ENCODE measurements at places on chromosomes 3 and 15.

DNA sequence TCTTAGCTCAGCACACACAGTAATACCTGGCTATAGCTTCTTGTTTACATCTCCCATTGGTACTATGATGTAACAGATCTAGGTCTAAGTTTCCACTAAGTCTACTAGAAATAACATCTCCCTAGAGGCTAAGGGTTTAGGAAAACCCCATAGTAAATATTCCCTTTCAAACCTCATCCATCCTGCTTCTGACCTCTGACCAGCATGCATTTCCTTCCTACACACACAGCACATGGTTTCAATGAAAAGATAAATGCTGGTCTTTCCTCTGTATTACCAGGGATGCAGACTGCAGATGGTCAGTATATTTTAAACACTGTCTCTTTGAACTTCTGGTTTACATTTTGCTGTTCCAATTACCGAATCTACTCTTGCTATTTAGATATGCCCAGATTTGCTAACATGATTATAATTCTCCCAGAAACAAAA, 96.6 kb downstream of the EFL1 start:
- H3K36me3 ChIP-seq = peaks cover 14% of the 10 kb centered on the region
- no peaks in the 10 kb centered on the region for H3K27me3 ChIP-seq
- H3K4me3 ChIP-seq = no peak overlapping the region
- no peak overlapping the region for H3K27ac ChIP-seq

GRCh38 chr15:41387646-41388045, 14.7 kb downstream of the NDUFAF1 start:
- H3K36me3 ChIP-seq = peaks cover 18% of the 10 kb centered on the region
- H3K27me3 ChIP-seq = no peaks in the 10 kb centered on the region
- H3K27ac ChIP-seq = no peak overlapping the region
- no peak for DNase-seq
- peaks cover 2% of the 10 kb centered on the region for H3K4me1 ChIP-seq
- no peak overlapping the region for H3K4me3 ChIP-seq

DNA sequence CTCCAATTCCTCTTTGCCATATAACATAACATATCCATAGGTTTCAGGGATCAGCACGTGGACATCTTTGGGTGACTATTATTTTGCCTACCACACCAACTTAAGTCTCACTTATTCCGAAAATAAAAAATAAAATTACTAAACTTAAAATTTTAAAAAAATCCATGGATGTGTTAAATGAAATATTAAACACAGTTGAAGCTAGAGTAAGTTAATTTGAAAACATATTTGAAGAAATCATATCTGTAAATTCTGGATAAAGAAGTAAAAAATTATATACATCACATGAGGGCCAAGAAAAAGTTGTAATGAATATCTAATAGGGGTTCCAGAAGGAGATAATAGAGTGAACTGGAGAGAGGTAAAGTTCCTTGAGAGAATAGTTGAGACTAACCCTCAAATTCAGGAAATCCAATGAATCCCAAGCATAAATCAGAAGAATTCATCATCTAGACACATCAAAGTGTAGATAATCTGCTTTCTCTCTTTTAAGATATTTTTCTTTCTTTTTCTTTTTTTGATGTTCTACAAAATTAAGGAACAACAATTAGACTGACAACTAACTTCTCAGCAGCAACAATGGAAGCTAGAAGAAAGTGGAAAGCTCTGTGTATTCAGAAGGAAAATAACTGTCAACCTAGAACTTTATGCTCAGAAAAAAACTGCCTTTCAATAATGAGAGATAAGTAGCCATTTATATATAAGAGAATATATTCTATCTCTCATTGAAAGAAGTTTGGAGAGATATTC, 147.4 kb downstream of the ABHD5 start:
- peaks cover 5% of the 10 kb centered on the region for H3K36me3 ChIP-seq
- H3K27me3 ChIP-seq = peaks cover 78% of the 10 kb centered on the region

DNA sequence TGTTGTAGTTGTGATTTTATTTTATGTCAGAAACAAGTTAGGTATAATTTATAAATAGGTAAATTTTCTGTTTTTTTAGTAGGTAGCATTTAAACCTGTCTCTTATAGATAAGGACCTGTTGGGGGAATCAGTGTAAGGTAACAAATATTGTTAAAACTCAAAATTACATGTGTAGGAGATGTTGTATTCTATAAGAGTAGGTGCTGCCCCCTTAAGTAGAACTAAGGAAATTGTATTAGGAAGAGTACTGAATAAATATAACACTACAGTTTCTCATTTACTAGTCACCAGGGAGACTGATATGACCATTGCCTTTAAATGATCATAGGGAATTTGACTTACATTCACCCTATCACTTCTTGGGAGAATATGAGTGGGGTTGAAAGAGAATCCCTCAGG, 31.2 kb downstream of the SLC25A36 start:
- H3K27ac ChIP-seq = no peak overlapping the region
- no peak overlapping the region for H3K4me3 ChIP-seq
- H3K27me3 ChIP-seq = no peaks in the 10 kb centered on the region
- DNase-seq = no peak
- H3K36me3 ChIP-seq = peaks cover 25% of the 10 kb centered on the region

DNA sequence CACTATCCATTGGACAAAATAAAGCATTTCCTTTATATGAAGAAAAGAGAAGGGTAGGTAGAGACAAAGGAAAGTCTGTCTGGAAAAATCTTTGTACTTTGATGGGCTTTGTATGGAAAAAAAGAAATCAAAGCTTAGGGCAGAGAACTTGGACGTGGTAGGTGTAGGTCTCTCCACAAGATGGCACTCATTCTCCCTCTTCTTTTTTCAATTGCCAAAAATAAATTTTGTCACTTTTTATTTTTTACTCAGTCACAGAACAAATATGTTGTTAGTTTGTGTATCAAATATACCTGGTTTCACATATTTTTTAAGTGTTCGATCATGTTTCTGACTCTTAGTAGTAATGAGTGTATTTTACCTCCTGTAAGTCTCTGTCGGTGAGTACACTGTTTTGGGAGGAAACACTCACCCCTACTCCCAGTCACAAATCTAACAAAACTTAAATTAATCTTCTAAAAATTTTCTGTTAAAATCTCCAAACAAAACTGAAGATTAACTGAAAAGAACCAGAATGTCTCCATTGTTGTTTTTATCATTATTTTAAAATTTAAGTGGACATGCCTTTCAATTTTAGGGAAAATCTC, 415.8 kb upstream of the GOLIM4 start:
- H3K27ac ChIP-seq = no peak overlapping the region

GRCh38 chr15:80721476-80721875, 26.4 kb downstream of the ABHD17C start:
- no peaks in the 10 kb centered on the region for H3K36me3 ChIP-seq
- H3K27me3 ChIP-seq = no peaks in the 10 kb centered on the region
- H3K27ac ChIP-seq = no peak overlapping the region
- DNase-seq = no peak
- peaks cover 5% of the 10 kb centered on the region for H3K4me1 ChIP-seq
- no peak overlapping the region for H3K4me3 ChIP-seq

GRCh38 chr3:108823227-108823626, 641 bp downstream of the TRAT1 start:
- H3K4me1 ChIP-seq = peaks cover 65% of the 10 kb centered on the region
- H3K4me3 ChIP-seq = peak overlapping the region; percentile 84
- no peaks in the 10 kb centered on the region for H3K27me3 ChIP-seq

DNA sequence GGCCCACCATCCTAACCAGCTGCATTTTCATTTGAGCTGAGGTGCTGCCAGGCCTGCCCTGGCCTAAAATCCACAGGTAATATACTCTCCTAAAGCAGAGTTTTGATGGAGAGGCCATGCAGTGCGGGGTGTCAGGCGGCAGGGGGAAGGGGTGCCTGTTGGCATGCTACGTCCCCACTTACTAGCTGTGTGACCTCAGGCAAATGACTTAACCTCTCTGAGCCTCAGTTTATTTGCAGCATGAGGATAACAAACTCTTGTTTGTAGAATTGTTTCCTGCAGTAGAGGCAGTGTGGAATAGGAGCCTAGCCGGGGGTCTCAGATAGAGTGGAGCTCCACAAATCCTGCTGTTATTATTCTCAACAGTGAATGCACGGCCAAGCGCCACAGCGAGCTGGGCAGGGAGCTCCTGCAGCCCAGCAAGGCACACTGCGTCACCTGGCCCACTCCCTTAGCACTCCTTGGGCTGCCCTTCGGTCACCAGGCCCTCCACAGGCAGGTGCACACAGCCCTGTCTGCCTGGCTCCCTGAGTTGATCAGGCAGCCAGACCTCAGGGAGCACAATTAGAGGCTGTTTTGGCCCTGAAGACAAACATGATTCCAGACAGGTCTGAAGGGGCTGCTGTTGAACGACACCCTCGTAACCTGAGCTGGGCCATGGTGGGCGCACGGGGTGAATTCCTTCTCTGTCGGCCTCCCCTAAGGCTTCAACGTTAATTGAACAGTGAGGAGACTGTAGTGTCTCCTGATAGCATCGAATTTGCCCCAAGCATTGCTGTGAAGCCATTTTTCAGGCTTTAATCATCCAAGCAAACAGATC, 248.8 kb upstream of the LYSMD4 start:
- H3K4me3 ChIP-seq = no peak overlapping the region
- H3K27ac ChIP-seq = no peak overlapping the region
- no peaks in the 10 kb centered on the region for H3K27me3 ChIP-seq
- DNase-seq = no peak
- peaks cover 1% of the 10 kb centered on the region for H3K36me3 ChIP-seq

DNA sequence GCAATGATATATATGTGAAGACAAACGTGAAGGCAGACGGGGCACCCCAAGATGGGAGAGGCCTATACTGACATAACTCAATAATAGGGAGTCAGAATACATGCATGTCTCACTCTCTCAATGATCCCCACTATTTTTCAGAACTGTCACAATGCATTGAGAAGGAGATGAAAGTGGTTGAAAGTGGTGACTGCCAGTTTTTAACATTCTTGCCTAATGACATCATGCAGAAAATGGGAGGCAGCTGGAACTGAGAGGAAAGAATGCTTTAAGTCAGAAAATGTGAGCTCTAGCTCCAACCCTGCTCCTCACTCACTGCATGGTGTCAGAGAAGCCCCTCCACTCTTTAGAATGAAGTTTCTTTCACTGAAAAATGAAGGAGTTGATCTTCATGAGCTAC, 55.3 kb upstream of the P2RY1 start:
- H3K27me3 ChIP-seq = no peaks in the 10 kb centered on the region
- H3K36me3 ChIP-seq = no peaks in the 10 kb centered on the region
- H3K4me1 ChIP-seq = no peaks in the 10 kb centered on the region
- no peak overlapping the region for H3K4me3 ChIP-seq

GRCh38 chr3:181881749-181882148, 170.0 kb downstream of the SOX2 start:
- H3K4me1 ChIP-seq = no peaks in the 10 kb centered on the region
- H3K27ac ChIP-seq = no peak overlapping the region
- H3K27me3 ChIP-seq = no peaks in the 10 kb centered on the region
- H3K4me3 ChIP-seq = no peak overlapping the region
- no peaks in the 10 kb centered on the region for H3K36me3 ChIP-seq
- no peak for DNase-seq

DNA sequence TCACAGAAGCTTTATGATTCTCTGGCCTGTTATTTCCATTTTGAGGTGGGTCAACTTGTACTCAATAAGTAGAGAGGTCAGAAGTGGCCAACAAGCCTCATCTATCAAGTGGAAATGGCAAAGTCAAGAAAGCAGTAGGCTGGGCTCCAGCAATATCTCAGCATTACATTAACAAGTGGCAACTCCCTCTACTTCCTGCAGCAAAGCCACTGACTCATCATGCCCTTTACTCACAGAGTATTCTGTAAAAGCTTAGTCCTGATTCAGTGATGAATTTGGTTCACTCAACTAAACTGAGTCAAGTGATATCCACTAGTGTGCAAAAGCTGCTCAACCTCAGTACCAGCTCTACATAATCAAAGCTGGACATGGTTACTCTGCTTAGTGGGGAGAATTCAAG, 954.6 kb downstream of the EPHA3 start:
- no peak for DNase-seq
- H3K36me3 ChIP-seq = no peaks in the 10 kb centered on the region
- H3K27ac ChIP-seq = no peak overlapping the region
- H3K4me1 ChIP-seq = no peaks in the 10 kb centered on the region

DNA sequence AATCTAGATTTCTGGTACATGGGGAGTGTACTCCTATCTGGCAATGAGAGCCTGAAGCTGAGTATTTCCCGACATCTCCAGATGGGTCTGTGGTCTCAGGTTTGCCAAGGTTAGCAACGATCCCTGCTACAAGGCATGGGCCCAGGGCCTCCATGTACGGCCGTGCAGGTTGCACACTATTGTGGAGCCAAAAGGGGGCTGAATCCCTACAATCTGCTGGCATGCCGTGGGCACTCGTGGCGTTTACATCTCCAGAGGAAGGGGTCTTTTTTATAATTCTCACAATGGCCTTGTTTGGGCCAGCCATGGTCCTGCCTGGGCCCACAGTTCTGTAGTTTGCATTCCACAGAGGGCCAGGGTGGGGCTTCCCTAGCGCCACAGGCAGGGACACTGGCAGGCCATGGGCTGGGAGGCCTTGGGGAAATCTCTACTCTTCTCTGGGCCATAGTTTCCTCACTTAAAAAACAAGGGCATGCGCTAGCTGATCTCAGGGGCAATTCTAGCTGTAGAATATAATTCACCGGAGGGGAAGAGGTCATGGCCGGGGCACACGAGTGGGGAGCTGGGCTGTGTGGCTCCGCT, 68.9 kb upstream of the TLE3 start:
- no peak for DNase-seq
- no peaks in the 10 kb centered on the region for H3K4me1 ChIP-seq
- H3K27ac ChIP-seq = no peak overlapping the region
- no peak overlapping the region for H3K4me3 ChIP-seq
- H3K27me3 ChIP-seq = no peaks in the 10 kb centered on the region
- H3K36me3 ChIP-seq = no peaks in the 10 kb centered on the region

- H3K4me1 ChIP-seq = no peaks in the 10 kb centered on the region
- H3K27me3 ChIP-seq = no peaks in the 10 kb centered on the region
- DNase-seq = no peak
- peaks cover 20% of the 10 kb centered on the region for H3K36me3 ChIP-seq
These were observed 39.6 kb upstream of the IP6K2 start for GRCh38 chr3:48756640-48757039.

DNA sequence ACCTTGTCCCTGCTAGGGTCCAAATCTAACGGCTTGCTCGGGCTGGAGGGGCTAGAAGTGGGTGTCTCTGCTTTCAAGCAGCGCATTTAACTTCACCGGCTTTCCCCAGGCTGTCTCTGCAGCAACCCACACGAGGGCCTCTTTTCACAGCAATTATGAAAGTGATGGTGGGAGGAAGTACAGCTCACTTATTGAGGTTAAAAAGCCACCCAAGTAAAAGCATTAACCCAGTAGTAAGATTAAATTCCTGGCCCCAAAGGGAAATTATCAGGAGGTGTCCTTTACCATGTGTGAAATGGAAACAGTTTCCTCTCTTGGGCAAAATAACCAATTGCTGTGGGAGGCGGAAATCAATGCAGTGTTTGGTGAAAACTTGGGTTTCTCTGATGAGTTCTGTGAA, 41.1 kb downstream of the NGRN start:
- peaks cover 2% of the 10 kb centered on the region for H3K36me3 ChIP-seq
- DNase-seq = no peak
- no peaks in the 10 kb centered on the region for H3K27me3 ChIP-seq
- H3K4me1 ChIP-seq = peaks cover 20% of the 10 kb centered on the region
- H3K4me3 ChIP-seq = peak overlapping the region; percentile 59
- H3K27ac ChIP-seq = peak overlapping the region; percentile 84

- peaks cover 9% of the 10 kb centered on the region for H3K4me1 ChIP-seq
- peaks cover 4% of the 10 kb centered on the region for H3K36me3 ChIP-seq
- DNase-seq = no peak
- H3K27me3 ChIP-seq = no peaks in the 10 kb centered on the region
- H3K27ac ChIP-seq = no peak overlapping the region
These were observed 672 bp downstream of the NEDD4 start for GRCh38 chr15:55992769-55993110.

Data from central memory CD8-positive, alpha-beta T cell (primary cell).